OCI-M1 (cell line): ENCODE measurements at places on chromosomes 6 and 20.

DNA sequence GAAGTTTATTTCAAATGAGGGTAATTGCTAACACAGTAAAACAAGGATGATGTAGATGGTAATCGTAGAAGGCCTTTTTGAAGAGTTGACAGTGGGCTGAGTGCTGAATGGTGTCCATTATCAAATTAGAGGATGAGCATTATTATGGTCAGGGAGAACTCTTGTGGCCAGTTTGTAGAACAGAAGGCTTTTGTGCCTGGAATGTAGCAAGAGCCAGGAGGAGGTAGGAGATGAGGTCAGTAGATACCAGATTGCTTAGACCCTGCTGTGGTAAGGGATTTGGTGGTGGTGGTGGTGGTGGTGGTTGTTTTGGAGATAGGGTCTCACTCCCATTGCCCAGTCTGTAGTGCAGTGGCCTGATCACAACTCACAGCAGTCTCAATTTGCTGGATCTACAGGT is 6.2 kb downstream of the CSE1L start:
- DNase-seq: peak; percentile 50

DNA sequence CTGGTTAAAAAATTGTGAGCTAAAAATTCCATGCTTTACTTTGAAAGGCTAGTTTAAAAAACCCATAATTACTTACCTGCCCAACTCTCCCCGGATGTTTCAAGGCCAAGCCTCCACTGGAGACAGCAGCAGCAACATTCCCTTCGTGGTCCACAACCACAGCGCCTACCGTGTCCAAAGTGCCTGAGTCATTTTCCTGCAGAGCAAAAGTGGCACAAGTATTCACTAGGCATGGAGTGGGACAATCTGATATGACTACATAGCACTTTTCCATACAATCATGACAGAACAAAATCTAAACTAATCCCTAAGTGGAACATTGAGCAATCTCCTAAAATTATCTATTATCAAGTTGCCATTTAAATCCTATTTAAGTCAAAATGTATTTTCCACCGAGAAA is 104.8 kb downstream of the TASP1 start:
- DNase-seq: no peak

GRCh38 chr6:129194306-129194941 is 311.5 kb downstream of the LAMA2 start:
- no peak for DNase-seq

DNA sequence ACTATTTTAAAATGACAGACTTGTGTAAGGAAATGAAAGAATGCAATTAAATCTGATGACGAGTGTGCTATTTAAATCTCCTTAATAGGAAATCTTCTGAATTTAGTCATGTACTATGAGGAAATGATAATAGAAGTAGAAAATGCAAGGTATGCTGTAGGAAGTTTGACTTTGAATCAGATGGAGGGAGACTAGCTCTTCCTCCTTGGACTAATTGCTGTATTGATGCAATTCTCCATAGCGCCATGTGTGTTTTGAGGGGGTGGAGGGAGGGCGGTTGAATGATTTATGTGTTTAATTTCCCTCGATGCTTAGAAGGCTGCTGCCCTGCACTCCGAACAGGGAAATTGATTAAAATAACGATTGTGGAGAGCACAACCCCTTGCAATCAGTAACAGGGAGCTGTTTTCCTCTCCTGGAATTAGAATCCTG is 214.4 kb upstream of the PRND start:
- no peak for DNase-seq
